ENCODE measurements at places on chromosomes 5 and 9.

GRCh38 chr5:151034422-151035379 lies 14.3 kb downstream of the GPX3 start:
- peak; percentile 57 for DNase-seq

GRCh38 chr5:1765141-1765879 lies 34.3 kb downstream of the MRPL36 start:
- no peak for DNase-seq

DNA sequence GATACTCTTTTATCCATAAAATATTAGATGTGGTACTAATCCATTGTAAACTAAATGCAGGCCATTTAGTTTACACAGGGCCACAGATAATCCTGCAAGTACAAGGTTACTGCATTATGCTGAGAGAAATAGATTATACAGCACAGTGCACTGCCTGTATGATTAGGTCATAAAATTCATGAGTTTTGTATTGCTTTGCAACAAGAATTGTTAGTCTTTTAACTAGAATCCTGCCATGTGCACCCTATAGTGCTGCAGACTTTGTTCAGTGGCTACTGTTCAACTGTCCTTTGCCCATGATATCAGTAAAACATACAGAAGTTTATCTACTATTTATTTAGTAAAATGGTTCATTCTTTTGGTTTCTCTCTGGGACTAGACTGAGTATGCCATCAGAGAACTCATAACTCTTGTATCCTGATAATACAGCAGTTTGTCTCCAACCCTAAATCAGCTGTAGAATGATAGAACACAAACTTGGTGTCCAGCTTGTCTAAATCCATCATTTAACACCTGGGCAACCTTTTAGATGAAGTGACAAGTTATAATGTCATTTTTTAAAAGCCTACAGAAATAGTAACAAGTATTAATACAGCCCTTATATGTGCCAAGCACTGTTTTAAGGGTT lies 291.2 kb downstream of the TMEM167A start:
- DNase-seq = no peak

GRCh38 chr9:79026316-79026715 lies 545.4 kb upstream of the TLE4 start:
- no peak for DNase-seq

DNA sequence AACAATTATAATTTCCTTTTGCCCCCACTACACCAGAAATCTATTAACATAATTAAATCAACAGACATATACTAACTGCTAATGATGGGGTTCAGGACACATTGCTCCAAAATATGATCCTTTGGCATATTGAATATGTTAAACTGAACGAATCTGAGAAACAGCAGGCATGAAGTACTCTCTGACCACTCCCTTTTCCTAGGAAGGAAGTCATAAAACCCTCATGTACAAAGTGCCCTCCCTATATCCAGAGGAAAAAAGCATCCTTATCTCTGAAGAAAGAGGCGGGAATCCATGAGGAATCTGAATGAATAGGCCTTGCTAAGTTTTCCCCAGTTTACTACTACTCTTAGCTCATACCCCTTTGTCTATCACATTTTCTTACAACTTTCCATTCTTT lies 67.9 kb downstream of the ADAMTS6 start:
- no peak for DNase-seq

DNA sequence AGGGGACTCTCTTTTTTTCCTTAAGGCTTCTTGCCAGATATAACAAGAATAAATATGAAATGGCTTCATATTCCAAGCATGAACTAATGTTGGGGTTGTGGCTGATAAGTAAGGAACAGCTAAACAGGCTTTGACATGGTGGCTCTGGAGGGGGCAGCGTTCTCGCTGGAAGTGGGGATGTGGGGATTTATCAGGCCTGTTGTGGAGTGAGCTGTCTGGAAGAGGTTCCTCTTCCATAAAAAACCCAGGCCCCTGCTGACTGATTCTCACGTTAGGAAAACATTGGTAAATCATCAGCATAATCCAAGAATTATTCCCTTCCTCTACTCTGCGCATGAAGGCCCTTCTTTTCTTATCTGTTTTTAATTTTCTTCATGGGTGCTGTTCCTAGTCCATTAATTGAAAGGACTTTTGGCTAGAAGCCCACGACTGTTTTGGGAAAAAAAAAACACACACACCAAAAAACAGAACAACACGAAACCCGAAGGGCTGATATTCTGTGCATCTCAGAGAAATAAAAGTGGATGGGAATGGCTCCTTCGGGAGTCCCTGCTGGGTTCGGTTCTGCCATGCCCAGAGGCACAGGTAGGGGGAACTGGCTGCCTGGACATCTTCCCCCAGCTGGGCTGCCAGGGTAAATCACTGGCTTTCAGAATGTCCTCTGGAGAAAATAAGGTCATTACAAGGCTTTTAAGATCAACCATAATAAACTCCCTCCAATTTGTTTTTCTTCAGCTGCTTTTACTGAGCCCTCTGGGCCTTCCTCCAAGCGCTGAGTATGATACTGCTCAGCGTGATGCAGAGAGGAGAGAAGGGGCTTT lies 297.0 kb downstream of the SLIT3 start:
- no peak for DNase-seq

DNA sequence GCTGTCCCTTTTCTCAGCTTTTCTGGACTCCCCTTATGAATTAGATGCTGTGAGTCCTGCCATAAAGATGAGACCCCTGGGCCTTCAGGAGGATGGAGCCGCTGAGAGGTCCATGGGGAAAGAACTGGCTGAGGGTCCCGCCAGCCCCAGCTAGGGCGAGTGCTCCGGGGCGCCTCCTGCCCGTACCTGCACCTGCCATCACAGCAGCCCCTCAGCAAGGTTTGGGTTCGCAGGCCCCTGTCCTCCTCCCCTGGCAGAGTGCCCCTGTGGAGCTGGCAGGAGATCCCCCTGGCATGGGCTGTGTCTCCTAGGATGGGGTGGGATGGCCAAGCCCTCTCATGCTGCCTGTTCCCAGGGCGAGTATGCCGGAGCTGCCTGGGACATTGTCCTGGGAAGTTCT lies 64.2 kb downstream of the COL5A1 start:
- no peak for DNase-seq

Data from suppressor macrophage treated with lipopolysaccharide for 1 hour (primary cell).